ENCODE measurements at places on chromosomes 3 and 15.

- no peak for DNase-seq
Measured at GRCh38 chr3:181253796-181254195, 264.3 kb upstream of the DNAJC19 start.

- DNase-seq = no peak
Measured at GRCh38 chr15:47862402-47862801, 145.1 kb downstream of the SEMA6D start.

DNA sequence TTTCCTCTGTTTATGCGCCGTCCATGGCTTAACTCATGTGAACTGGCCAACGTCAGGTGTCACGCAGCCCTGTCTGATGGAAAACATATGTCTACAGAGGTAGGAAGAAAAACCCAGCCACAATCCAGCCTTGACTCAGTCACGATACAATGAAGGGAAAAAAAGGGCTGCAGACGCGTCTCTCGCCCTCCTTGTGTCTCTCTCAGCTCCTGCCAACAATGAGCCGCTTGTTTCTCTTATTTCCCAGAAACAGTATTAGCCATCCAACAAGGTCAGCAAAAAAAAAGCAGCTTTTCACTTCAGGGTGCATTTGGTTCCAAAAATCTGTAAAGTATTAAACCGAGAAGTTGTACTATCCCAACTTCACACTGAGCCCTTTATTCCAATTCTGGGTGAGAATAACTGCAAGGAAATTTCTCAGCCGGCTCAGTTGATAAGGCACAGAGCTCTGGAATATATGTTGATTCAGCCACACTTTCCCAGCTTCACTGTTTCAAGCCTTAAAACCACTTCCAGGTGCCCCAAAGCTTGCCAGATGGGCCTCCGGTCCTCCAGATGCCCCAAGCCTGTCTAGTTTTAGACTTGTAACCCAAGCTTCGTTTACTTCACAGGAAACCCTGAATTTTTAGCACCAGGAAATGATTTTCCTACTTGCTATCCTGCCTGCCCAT, 79.4 kb downstream of the TM4SF4 start:
- no peak for DNase-seq

GRCh38 chr15:66830358-66830757, 128.3 kb downstream of the SMAD6 start:
- no peak for DNase-seq

All from CD4-positive, alpha-beta T cell treated with Interleukin-15 for 4 hours (primary cell).